ENCODE measurements at places on chromosomes 13 and 19. TPM values are rescaled to one million over a fixed set of nuclear protein-coding genes. Genes with fewer than 3 reads are reported as not detected.

- no peak for DNase-seq
- H3K27ac ChIP-seq: no peak overlapping the region
- peaks cover 4% of the 10 kb centered on the region for H3K4me1 ChIP-seq
- no peaks in the 10 kb centered on the region for H3K27me3 ChIP-seq
These were observed 6.7 kb upstream of the MYCBP2 start for GRCh38 chr13:77333594-77333993.

DNA sequence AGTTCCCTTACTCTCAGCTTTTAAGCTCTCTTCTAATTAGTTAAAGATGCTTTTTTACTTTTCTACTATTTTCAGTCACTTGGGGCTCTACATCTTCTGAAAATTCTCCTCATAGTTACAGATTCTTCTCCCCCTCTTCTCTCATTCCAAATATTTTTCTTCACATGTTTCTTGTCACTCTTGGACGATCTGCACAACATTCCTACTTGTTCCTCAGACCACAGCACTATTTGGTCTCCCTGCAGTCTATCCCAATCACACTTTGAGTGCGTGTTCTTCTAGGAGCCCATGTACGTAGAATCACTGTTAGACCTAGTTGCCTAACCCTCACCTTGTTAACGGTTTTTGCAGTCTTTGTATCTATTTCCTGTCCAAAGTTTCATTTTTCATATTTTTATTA lies 222.5 kb upstream of the SPRY2 start:
- DNase-seq: no peak
- H3K27ac ChIP-seq: no peak overlapping the region
- no peaks in the 10 kb centered on the region for H3K4me1 ChIP-seq
- no peak overlapping the region for H3K4me3 ChIP-seq

DNA sequence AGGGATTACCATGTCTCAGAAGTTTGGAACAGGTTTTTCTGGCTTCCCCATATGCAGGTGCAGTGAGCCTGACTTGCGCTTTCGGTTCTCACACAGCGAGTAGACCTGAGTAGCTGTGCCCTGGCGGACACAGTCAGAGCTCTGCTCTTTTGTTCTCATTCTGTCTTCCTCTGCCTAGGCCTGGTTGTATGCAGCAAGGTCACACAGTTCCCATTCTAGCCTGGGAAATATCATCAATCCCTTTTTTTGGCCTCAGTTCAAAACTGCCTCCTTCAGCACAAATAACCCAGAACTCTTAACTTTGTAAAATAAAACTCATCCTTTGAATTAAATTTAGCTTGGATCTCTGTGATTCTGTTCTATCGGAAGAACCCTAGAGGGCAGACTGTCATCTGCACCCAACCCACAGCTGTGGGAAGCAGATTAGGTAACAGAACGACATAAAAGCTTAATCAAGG lies 10.2 kb downstream of the OXGR1 start:
- DNase-seq: peak; percentile 15
- H3K27ac ChIP-seq: peak overlapping the region; percentile 54
- H3K4me3 ChIP-seq: no peak overlapping the region

DNA sequence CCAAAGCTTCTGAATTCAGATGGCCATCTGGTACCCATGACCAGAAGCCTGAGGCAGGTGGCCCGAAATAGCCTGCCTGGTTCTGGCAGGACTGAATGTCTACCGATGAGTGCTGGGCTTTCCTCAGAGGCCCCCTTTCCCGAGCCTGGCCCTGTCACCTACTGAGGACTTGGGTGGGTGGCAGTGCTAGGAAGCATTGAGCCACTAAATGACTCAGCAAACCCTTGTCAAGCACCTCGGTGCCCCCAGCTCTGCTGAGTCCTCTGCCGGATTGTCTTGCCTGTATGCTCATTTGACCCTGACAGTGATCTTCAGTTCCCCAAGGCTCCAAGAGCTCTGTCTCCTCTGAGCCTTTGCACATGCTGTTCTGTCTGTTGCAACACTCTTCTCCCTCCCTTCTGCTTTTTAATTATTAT lies 17.9 kb downstream of the PPP1R37 start:
- no peaks in the 10 kb centered on the region for H3K36me3 ChIP-seq
- H3K4me3 ChIP-seq: no peak overlapping the region
- H3K27me3 ChIP-seq: no peaks in the 10 kb centered on the region
- no peaks in the 10 kb centered on the region for H3K4me1 ChIP-seq
- H3K27ac ChIP-seq: no peak overlapping the region

DNA sequence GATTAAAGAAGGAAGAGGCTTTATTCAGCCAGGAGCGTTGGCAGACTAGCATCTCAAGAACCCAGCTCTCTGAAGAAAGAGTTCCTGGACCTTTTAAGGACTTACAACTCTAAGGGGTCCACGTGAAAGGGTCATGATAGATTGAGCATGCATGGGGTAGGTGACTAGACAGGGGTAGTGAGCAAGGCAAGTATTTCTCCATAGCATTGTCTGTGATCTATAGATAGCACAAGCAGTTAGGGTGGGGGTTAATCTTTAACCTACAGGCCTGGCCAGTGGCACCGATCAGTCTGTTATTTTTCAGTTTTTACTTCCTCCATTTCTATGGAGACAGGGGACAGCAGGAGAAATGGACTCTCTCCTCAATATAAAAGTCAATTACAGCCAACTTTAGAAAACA lies 983.7 kb downstream of the SLITRK1 start:
- no peaks in the 10 kb centered on the region for H3K4me1 ChIP-seq
- no peaks in the 10 kb centered on the region for H3K36me3 ChIP-seq
- no peak for DNase-seq
- H3K27ac ChIP-seq: no peak overlapping the region
- no peaks in the 10 kb centered on the region for H3K27me3 ChIP-seq
- no peak overlapping the region for H3K4me3 ChIP-seq

The PGLYRP2 gene
- not detected for total RNA-seq

The SPC24 gene
- total RNA-seq: 5.2 TPM

DNA sequence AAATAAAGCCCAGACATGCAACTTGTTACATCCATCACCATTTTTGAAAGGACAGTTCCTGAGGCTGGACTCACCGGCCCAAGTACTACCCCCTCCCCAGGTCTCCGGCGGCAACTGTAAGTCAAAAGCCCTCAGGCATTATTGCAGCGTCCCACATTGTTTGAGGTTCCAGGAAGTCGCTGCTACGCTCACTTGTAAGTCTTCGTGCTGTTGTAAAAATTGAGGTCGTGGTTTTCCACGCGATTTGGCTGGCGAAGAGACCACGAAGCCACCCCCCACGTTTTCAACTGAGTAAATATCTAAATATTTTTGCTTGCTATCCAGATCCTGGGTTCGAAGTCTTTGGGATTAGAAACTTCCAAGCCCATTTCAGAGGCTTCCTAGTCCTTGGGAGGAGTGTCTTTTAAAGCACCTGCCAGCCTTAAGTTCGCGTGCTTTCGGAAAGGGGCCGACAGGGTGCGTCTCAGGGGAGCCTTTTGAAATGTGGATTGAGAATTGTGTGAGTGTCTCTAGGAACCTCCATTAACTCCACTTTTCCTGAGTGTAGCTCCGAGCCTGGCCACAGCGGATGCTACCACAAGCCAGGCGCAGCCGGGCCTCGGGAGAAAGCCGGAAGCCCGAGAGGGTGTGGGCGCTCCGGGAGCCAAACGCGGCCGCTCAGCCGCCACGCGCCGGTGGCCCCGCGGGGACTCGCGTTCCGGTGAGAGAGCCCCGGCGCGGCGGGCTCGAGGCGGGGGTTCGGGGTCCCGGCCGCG lies 434 bp upstream of the FNDC3A start:
- peaks cover 23% of the 10 kb centered on the region for H3K4me1 ChIP-seq
- peak overlapping the region; percentile 98 for H3K27ac ChIP-seq
- peak overlapping the region; percentile 94 for H3K4me3 ChIP-seq
- no peaks in the 10 kb centered on the region for H3K27me3 ChIP-seq

The CCDC124 gene
- total RNA-seq: 59.0 TPM

The ANKRD24 gene
- not detected for total RNA-seq

- DNase-seq: peak; percentile 82
- H3K36me3 ChIP-seq: peaks cover 14% of the 10 kb centered on the region
- no peaks in the 10 kb centered on the region for H3K27me3 ChIP-seq
- H3K27ac ChIP-seq: no peak overlapping the region
- H3K4me3 ChIP-seq: no peak overlapping the region
These were observed 19.2 kb downstream of the GPX4 start for GRCh38 chr19:1122972-1123363.

GRCh38 chr19:39419003-39419402 lies 6.5 kb downstream of the PLEKHG2 start:
- H3K27ac ChIP-seq: no peak overlapping the region
- H3K4me3 ChIP-seq: no peak overlapping the region
- H3K27me3 ChIP-seq: no peaks in the 10 kb centered on the region
- peaks cover 15% of the 10 kb centered on the region for H3K4me1 ChIP-seq
- H3K36me3 ChIP-seq: peaks cover 66% of the 10 kb centered on the region
- DNase-seq: no peak

The CHAMP1 gene
- 8.2 TPM for total RNA-seq

GRCh38 chr19:28387507-28387906 lies 825.4 kb downstream of the UQCRFS1 start:
- H3K27me3 ChIP-seq: no peaks in the 10 kb centered on the region
- H3K4me1 ChIP-seq: no peaks in the 10 kb centered on the region
- no peak for DNase-seq
- no peak overlapping the region for H3K27ac ChIP-seq
- no peaks in the 10 kb centered on the region for H3K36me3 ChIP-seq

- H3K27ac ChIP-seq: no peak overlapping the region
- no peaks in the 10 kb centered on the region for H3K27me3 ChIP-seq
- no peaks in the 10 kb centered on the region for H3K36me3 ChIP-seq
- H3K4me1 ChIP-seq: no peaks in the 10 kb centered on the region
- no peak for DNase-seq
These were observed 412.4 kb downstream of the SUCLA2 start for GRCh38 chr13:47588676-47589075.

DNA sequence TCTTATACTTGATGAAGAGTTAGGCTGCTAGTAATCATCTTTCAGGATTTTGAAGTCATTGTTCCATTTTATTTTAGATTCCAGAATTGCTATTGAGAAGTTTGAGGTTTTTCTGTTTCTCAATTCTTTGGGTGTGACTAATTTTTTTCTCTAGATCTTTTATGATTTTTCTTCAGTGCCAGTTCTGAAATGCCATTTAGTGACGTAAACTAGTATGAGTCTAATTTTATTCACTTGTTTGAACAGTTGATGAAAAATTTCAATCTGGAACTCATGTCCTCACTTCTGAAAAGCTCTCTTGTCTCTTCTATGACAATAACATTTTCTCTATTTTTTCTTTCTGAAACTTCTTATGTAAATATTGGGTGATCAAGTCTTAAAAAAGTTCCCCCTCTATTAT lies 188.5 kb upstream of the HTR2A start:
- H3K4me1 ChIP-seq: no peaks in the 10 kb centered on the region
- H3K4me3 ChIP-seq: no peak overlapping the region
- no peaks in the 10 kb centered on the region for H3K36me3 ChIP-seq
- DNase-seq: no peak

DNA sequence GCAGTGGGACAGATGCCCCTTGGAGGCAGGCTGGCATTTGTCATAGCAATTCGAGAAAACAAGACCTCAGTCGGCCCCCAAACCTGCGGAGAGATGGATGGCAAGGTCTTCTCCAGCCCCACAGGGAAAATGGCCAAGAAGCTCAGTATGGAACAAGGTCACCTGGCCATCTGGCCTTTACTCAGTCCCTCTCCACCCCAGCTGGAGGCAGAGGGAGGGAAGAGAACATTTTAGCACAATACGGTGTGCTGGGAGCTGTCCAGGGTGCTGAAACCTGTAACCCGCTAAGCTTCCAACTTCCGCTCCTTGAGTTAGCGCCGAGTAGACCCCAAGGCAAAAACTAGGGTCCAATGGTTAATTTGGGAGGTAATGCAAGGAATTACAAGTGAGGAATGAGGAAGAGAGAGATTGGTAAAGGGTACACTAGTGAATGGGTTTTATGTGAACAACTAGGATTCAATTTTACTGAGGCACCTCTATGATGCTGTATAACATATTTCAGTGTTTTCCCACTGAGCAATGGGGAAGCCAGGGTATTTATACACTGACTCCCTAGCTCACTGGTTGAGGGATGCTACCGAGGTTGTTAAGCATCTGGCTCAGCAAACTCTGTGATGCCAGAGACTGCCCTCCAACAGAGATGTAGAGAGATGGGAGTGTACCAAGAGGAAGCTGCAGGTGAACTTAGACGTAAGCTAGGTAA lies 64.3 kb downstream of the CACNA1A start:
- no peaks in the 10 kb centered on the region for H3K36me3 ChIP-seq
- no peaks in the 10 kb centered on the region for H3K4me1 ChIP-seq
- H3K27me3 ChIP-seq: no peaks in the 10 kb centered on the region
- no peak overlapping the region for H3K4me3 ChIP-seq

DNA sequence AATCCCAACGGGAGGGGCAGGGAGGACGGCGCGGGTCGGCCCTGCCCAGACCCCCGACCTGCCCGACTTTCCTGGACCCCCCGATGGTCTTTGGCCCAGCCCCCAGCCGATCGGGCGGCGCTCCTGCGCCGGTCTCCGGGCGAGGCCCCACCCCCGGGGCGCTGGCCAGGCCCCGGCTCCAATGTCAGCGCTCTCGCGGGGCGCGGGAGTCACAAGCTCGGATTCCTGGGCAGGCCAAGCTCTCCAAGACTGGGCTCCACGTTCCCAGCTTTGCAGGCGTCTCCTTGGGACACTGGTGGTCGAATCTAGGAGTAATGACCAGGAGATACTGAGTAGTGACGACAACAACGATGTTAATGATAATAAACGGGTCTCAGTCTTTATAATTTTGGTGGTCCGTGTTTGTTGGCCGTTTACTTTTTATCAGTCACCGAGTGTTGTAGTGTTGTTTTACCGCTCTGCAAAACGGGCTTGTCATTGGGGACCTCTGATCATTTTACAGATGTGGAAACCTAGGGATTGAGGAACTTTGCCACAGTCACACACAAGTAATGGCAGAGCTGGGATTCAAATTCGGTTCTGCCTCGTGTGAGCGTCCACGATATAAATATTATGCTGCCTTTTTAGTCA lies 545 bp downstream of the RAD23A start:
- peak overlapping the region; percentile 97 for H3K27ac ChIP-seq
- H3K36me3 ChIP-seq: peaks cover 79% of the 10 kb centered on the region
- H3K4me1 ChIP-seq: peaks cover 11% of the 10 kb centered on the region
- peak; percentile 79 for DNase-seq
- no peaks in the 10 kb centered on the region for H3K27me3 ChIP-seq

DNA sequence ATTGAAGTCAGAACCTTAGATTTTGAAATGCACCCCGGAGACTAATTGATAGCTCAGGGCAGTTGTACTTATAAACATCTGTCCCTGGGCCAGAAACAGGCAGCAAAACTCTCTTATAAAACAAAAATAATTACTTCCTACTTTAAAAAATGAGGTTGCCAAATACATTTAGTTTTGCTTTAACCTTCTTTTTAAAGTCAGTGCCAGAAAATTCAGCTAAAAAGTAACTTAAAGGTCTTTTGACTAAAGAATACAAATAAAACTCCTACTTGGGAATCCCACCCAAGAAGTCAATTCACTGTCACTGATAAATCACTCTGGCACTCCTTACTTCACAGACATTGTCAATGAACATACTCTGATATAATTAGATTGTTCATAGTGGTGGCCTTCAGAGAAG lies 60.7 kb downstream of the DOCK9 start:
- peaks cover 58% of the 10 kb centered on the region for H3K4me1 ChIP-seq
- no peak for DNase-seq
- no peaks in the 10 kb centered on the region for H3K36me3 ChIP-seq
- no peak overlapping the region for H3K4me3 ChIP-seq

Data from heart left ventricle (tissue), 16 donors.